NCI-H524 (cell line): ENCODE measurements at places on chromosomes 5 and 9.
A peak's percentile ranks its signal among the peaks of the same experiment; 100 is the strongest.

DNA sequence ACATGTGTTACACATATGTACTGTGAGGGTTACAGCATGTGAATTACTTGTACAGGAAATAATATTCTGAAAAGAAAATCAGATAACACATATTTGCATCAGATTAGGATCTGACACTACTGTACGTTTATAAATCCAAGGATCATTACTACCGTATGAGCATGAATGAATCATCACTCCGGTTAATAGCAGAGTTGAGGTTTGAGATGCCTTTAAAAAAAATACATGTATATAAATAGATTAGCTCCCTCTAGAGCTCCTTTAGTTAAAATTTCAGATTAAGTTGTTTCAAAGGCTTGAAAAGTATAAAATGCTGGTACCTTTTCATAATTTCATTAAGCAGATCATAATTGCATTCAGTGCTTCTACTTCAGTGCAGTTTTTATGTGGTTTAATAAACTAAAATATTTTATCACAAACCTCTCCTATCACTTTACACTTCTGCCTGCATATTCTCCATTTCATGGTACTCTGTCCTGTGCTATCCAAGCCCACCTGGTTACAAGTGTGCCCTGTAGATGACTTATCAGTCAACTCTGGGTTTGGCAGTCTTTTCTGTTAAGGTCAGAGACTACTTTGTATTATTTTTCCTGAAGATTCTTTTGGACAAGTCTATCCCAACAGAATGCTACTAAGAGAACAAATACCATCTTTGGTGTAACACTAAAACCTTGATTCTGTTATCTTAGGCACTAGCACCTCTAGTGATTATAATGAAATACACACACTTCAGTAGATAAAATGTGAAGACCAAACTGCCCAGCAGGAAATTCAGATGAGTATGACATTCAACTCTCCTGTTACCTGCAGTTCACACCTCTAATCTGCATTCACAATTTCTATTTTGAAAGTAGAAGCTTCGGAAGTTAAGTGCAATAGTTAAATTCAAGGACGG is 48.0 kb upstream of the POU5F2 start:
- DNase-seq, result no peak

DNA sequence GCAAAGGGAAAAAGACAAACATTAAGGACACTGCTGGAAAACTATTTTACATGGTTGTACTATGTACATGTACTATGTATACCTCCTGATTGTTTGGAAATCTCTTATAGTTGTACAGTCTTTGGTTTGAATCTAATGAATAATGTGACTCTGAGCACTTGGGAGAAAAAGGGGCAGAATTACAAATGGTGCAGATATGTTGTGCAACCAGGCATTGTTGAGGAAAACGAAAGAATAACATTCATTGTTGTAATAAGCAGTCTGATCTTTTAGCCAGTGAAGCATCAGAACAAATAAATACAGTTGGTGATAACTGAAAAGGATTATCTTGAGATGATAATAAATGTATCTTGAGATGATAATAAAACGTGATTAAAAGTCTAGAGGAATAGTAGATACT is 87.2 kb downstream of the CSNK1G3 start:
- DNase-seq, result no peak

- DNase-seq, result peak; percentile 97
These were observed 10.8 kb downstream of the SH3PXD2B start for GRCh38 chr5:172443441-172444109.

DNA sequence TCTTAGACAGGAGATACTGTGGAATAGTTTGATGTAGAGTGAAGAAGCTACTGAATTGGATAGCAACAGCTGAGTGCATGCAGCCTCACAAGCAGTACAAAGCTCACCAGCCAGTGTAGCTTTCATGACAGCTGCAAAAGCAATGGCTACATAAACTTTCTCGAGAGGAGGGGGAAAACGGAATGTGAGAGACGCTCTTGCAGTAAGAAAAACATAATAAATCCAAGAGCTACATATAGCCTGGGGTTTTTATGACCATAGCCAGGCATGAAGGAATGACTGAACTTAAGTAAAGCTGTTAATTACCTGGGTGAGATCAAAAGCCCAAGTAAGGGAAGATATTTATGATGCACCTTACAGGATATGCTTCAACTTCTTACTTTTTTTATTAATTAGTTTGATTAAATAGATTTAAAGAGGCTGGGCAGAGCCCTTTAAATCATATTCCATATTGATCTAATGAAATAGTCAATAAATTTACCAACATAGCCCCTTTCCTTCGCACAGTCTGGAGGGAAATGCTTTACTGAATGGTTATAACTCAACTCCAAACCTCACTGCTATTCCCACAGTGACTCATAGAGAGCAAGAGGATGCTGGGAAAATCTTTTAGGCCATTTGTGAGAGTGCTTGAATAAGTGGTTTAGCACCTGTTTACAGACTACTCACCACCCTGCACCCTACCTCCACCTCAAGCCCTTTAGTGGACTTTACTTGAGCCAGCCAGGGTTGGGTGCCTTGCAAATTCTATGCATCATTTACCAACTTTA is 407.2 kb upstream of the CLINT1 start:
- DNase-seq, result peak; percentile 37

DNA sequence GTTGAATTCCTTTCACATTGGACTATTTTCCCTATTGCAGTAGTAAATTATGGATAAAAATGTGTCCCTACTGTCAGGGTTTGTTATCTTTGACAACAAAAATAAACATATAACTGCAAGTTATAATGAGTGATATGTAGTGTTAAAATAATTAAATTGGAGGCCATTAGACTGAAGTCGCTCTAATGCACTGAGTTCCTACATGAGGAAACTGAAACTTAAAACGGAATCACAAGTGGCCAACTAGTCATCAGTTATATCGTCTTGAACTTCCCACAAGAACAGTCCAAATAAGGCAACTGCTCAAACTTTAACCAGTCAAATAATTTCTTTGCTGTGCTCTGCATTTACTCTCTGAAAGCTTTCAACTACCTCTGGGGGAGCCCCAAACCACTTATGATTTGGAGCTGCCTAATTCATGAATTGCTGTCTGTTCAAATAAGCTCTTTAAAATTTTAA is 2.1 kb upstream of the IFT74 start:
- no peak for DNase-seq

DNA sequence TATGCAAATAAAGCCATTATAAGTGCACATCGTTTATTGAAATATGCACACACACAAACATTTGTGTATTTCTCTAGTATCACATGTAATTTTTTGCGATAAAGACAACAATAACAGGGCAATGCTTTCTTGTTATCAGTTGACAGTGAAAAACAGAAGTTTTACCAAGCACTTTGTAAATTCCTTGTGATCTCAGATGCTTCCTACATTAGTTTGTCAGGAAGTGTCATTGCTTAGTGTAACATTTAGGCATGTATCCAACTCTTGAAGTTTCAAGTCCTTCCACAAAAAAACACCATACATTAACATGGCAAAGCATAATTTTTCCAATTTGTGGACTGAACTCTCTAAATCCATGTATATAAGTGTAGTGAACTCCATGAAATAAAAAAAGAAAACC is 46.4 kb downstream of the MOCS2 start:
- no peak for DNase-seq

DNA sequence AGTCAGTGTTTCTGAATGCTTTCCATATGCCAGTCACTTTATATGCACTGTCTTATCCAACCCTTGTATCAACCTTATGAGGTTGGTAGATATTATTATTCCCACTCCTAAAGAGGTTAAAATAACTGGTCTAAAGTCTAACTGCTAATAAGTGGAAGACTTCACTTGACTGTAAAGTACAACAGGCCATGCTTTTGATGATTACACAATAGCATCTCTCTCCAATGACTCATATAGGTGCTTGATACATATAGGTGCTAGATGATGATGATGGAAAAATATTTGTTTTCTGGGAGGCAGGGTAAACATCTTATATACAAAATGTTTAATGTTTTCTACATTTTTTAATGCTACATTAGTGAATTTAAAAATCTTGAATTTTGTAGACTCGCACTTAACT is 75.9 kb upstream of the NR3C1 start:
- no peak for DNase-seq

DNA sequence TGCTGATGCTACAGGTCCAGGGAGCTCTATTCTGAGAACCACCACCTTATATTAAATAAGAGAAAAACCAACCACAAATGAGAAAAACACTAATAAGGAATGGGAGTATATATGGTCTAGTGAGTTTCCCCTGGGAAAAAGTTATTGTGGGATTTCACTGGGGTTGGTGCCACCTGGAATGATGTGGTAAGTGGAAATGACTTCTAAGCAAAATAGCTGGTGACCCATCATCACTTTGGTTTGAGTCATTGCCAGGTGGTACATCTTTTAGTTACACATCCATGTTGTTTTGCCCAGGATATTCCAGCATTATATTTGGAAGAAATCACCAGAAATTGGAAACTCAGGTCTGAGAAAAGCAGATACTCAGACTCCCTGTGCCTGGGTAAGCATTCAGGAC is 437.3 kb downstream of the DTWD2 start:
- DNase-seq, result no peak

- no peak for DNase-seq
These were observed 50.4 kb downstream of the POC5 start for GRCh38 chr5:75666801-75667200.

GRCh38 chr5:173246511-173246910 is 11.5 kb upstream of the NKX2-5 start:
- DNase-seq, result no peak

DNA sequence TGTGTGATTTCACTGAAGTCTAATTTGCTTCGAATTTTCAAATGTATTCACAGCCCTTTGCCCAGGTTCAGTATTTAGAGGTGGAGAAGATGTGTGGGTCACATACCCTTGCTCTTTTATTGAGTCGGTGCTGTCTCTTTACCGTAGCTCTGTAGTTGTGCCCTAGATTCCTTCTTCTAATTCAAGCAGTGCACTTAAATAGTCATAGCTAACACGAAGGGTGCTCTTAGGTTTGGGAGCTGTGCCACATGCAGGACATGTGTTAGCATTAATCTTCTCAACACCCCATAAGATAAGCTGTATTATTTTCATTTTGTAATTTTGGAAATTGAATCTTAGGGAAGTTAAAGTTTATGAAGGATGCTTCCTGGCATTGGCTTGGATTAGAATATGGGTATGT is 293.3 kb downstream of the MAST4 start:
- DNase-seq, result no peak

DNA sequence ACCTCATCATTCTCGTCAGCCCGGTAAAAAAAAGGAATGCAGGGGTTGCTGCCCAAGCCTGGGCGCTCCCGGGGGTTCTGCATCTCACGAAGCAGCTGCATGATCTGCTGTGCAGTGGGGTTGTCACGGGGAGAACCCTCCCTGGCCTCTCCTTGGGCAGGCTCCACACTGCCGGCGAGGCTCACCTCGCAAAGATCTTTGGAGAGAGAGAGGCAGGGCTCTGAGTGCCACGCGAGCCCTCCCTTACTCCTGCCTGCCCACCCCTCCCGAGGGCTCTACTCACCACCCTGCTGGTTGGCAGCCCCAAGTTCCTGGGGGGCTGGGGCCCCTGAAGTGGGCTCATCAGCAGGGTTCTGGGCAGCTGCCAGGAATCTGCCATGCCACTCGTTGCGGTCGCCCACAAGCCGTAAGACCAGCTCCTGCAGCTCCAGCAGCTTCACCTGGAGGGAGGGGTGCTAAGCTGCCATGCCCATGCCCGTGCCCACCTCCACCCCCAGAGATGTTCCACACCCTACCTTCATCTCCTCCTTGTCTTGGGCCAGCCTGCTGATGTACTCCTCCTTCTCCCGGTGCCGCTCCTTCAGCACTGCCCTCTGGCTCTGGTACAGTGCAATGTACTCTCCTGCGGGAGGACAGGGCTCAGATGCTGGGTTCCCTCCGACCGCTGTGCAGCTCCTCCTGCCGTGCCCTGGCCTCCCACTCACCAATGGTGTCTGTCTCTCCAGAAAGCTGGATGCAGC is 18.6 kb downstream of the GOLGA2 start:
- no peak for DNase-seq
